ENCODE measurements at places on chromosomes 4 and X. TPM values are rescaled to one million over a fixed set of nuclear protein-coding genes. Genes with fewer than 3 reads are reported as not detected.

- no peaks in the 10 kb centered on the region for H3K4me1 ChIP-seq
- DNase-seq = no peak
- H3K4me3 ChIP-seq = no peak overlapping the region
- H3K27ac ChIP-seq = no peak overlapping the region
- H3K36me3 ChIP-seq = no peaks in the 10 kb centered on the region
- no peaks in the 10 kb centered on the region for H3K27me3 ChIP-seq
These were observed 5.0 kb downstream of the XPNPEP2 start for GRCh38 chrX:129743821-129744220.

DNA sequence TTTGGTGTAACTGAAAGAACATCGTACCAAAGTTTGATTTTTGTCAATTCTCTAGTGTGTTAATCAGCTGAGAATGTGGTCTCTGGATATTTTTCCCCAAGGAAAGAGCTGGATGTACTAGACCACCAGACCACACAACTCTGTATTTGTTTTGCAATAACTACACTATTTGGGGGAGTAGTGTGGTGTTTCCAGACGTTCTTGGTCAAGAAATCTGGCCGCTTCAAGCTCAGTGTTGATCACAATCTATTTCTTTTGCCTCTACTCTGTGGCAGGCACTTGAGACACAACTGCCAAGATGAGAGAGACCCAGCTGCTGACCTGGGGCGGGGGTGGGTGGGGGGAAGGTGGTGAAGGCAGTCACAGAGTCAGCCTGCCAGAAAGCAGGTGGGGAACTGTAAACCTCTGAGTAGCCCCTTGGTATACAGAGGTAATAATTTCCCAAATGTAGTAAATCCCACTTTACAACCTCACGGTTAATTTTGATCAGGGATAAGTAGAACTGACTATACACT is 30.6 kb downstream of the PTTG2 start:
- peaks cover 8% of the 10 kb centered on the region for H3K4me1 ChIP-seq
- DNase-seq = no peak
- no peaks in the 10 kb centered on the region for H3K27me3 ChIP-seq
- no peak overlapping the region for H3K27ac ChIP-seq
- no peaks in the 10 kb centered on the region for H3K36me3 ChIP-seq

- no peak overlapping the region for H3K4me3 ChIP-seq
- no peak for DNase-seq
- no peak overlapping the region for H3K27ac ChIP-seq
- no peaks in the 10 kb centered on the region for H3K27me3 ChIP-seq
- H3K4me1 ChIP-seq = no peaks in the 10 kb centered on the region
- H3K36me3 ChIP-seq = no peaks in the 10 kb centered on the region
These were observed 350.1 kb downstream of the GRXCR1 start for GRCh38 chr4:43242606-43243005.

DNA sequence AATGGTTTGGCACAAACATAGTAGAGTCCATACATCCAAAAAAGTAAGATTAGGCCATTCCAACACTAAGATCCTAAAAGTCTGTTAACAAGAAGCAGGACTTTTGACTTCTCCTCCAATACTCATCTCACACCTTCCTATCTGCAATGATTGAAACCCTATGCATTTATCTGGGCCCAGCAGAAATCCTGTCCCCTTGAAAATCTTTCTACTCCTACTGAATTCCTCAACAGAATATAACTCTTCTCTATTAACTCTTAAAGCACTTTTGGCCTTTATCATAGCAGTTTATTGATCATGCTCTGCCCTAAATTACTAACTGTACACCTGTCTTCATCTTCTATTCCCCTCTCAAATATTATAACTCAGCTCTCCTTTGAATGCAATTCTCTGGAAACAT is 4.6 kb downstream of the G3BP2 start:
- peaks cover 2% of the 10 kb centered on the region for H3K4me1 ChIP-seq
- DNase-seq = no peak
- no peaks in the 10 kb centered on the region for H3K36me3 ChIP-seq

SFRP2 gene
- total RNA-seq = 0.22 TPM

Data from HCT116 (cell line).